ENCODE measurements at places on chromosomes 13 and 19.

GRCh38 chr13:26468265-26468801 lies 89.2 kb upstream of the WASF3 start:
- no peak for DNase-seq

DNA sequence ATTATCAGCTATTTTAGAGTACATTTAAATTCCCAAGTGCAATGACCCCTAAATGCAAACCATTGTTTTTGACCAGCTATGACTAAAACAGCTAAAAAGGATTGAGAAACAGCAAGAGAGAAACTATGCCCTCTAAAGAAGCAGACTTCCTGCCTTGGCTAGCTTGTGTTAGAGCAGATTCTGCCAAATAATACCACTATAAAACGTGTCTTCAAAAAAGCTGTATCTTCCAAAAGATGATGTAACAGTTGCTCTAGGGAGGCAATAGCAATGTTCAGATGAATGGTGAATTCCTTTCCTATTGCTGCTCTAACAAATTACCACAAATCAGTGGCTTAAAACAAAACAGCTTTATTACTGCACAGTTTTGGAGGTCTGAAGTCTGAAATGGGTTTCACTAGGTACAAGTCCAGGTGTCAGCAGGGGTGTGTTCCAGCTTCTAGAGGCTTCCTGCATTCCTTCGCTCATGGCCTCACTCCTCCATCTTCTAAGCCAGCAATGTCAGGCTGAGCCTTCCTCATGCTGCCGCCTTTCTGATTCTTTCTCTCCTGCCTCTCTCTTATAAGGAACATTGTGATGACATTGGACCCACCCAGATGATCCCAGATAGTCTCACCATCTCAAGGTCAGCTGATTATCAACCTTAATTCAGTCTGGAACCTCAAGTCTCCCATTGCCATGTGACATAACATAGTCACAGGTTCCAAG lies 84.5 kb downstream of the LRRC63 start:
- no peak for DNase-seq

DNA sequence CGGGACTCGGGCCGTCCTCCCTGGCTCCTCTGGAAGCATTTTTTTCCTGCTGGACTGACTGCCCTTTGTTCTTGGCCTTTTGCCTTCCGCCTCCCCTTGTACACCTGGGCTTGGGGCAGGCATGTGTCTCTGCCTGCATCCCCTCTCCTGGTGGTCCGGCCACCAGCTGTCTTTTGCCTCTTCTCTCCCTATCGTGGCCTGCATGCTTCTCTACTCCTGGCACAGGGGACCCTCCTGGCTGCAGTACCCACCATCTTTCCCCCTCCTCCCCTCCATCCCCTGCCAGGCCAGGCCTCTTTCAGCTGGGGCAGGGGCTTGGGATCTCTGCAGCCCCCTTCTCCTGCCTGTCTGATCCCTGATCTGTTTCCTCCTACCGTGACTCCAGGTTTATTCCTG lies 12.1 kb downstream of the WTIP start:
- no peak for DNase-seq

DNA sequence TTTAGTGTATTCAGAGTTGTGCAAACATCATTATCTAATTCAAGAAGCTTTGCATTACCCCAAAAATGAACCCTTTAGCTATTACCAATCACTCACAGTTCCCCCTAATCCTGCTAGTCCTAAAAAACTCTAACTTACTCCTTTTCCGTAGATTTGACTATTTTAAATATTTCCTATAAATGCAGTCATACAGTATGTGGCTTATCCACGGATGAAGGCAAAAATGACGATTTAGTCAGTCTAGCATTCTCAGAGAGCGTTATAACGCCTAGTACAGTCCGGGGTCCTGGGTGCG lies 587 bp upstream of the ZNF383 start:
- no peak for DNase-seq

DNA sequence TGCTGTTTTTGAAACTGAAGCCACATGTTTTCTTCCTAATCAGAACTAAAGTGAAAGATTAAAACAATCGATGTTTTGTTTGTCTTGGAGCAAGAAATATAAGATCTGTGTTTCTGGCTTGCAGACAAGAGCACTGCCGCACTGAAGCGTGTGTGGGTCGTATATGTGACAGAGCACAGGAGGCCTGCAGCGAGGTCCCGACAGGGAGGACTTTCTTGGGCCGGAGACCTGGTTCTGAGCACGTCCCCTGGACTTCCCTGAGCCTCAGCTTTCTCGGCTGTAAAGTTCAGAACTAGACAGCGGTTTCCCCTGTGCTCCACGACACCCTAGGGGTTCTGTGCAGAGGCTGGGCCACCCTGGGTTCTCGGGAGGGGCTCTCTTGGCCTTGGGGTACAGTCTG lies 60.5 kb downstream of the GADD45B start:
- no peak for DNase-seq

DNA sequence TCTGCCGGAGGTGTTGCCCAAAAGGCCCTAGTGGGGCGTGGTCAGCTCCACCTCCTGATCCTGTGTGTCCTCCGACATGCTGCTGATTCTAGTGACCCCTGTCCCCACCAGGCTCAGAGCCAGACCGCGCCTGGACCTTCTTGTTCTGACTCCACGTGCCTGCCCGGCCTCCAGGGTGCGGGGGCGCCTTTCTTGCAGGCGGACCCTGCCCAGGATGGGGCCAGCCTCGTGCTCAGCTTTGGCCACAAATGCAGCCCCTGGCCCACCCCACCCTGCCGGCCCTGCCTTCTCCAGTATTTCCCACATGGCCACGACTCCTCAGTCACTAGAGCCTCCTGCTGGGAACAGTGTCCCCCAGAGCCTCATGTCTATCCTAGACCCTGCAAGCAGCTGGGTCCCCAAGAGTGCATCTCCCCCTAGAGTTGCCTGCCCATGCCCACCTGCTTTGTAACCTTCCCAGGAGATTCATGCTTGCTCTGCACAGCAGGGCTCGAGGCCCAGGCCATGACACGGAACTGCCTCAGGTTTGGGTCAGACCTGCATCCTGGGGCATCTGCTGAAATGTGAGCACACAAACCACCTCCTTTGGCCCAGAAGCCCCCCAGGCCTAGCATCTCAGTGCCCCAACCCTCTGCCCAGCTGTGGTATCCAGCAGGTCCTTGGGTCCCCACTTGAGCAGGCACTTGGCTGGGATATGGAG lies 27.0 kb downstream of the TMEM161A start:
- DNase-seq: no peak

GRCh38 chr13:42654722-42655121 lies 80.8 kb downstream of the TNFSF11 start:
- DNase-seq: no peak

DNA sequence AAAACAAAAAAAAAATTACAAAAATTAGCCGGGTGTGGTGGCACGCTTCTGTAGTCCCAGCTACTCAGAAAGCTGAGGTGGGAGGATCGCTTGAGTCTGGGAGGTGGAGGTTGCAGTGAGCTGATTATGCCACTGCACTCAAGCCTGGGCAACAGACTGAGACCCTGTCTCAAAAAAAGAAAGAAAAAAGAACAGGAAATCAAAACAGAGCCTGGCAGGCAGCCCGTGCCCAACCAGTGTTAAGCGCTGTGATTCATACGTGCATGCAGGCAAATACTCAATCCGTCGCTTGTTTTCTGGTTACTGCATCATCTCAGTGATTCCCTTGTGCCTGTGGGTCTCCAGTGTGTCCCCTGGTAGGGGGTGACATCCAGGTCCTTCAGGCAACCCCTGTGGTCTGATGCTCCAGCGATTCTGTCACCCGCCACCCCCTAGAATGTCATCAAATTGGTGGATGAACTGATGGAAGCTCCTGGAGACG lies 18.1 kb downstream of the DDX39A start:
- no peak for DNase-seq
